ENCODE measurements at places on chromosomes 7 and 10.

- DNase-seq, result no peak
Observed at GRCh38 chr7:105055621-105056020, 41.6 kb downstream of the KMT2E start.

DNA sequence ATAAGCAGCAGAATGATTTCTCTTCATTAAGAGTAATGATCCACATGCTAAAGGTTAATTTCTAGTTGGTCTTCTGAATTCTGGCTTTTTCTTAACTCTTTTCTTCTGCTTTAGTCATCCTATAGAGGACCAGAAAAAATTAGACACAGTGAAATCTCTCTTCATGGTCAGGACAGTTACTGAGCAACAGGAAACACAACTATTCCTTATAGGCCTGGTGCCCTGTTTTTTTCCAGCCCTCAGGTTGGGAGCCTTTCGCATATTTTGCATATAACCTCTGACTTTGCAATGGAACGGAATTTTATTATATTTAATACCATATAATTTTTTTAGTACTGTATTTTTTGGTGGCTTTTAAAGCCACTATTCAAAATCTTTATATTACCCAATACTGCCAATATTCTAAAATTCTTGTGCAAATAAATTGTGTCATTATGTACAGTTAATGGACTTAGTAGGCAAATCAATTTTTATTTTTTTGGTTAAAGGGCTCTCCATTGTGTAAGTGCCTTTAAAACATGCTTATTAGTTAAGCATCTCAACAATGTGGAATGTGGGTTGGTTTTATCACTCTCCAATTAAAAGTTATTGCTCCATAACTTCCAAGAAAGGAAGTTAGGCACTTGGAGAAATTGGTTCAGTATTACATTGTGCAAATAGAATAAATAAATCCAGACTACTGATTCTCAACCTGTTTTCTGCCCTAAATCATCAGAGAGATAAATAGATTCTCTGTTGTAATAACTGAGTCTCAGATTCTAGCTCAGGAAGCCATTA lies 22.5 kb downstream of the ARL4A start:
- peak; percentile 91 for DNase-seq

DNA sequence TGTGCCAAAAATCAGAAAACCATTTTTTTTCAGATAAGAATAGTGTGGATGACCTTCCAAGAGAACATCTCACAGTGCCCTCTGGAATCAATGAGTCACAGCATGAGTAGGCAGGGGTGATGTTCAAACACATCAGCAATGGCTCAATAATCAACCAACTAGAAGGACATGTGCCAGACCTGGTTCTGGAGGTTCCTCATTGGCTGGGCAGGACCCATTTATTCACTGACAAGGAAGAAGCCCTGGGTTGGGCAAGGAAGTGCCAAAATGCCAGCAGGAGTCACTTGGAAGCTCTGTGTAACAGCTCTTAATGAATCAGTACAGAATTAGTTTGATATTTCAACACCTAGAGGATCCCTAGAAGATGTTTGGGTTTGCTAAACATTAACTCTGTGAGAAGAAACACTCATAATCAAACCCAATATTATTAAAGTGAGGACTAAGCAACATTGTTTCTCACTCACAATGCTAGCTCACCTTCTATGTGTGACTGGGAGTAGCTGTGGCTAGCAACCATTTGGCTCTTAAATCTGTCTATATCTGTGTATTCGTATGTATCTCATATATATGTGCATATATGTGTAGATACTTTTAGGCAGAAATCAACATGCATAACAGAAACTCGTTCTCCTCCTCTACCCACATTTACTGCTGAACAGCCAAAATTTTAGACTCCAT lies 72.3 kb upstream of the APBB1IP start:
- no peak for DNase-seq

DNA sequence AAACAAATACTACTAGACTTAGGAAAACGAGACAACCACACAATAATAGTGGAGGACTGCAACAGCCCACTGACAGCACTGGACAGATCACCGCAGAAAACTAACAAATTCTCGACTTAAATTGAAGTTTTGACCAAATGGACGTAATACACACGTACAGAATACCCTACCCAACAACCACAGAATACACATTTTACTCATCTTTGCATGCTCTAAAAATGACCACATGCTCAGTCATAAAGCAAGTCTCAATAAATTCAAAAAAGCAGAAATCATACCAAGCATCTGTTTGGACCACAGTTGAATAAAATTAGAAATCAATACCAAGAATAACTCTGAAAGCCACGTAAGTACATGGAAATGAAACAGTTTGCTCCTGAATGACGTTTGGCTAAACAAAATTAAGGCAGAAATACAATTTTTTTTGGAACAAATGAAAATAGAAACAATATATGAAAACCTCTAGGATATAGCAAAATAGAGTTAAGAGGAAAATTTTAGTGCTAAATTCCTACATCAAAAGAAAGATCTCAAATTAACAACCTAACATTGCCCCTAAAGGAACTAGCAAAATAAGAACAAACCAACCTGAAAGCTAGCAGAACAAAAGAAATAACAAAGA lies 30.6 kb downstream of the MAPK8 start:
- DNase-seq, result no peak

GRCh38 chr10:71128311-71128980 lies 83.9 kb upstream of the UNC5B start:
- no peak for DNase-seq

- peak; percentile 20 for DNase-seq
Observed at GRCh38 chr7:132536654-132537395, 39.4 kb downstream of the PLXNA4 start.

DNA sequence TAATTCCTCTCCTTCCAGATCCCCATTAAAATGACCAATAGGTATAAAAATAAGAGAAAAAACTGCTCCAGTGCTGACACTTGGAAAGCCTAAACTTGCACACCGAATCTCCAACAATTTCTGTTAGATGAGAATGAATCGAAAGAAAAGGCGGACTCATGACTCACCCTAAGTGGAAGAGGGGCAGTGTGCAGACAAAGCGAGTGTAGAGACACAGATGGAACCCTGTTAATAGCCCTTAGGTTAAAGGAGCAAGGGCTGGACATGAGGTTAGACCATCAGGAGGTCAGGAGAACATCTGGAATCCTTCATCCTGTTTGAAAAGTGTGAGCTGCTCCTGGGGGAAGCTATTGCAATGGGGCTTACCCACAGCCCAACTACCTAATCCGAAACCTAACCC lies 103.4 kb upstream of the GLI3 start:
- no peak for DNase-seq

GRCh38 chr10:83076443-83076842 lies 1062.9 kb upstream of the GHITM start:
- DNase-seq, result no peak

GRCh38 chr10:93437946-93438612 lies 44.1 kb downstream of the MYOF start:
- DNase-seq, result no peak

- peak; percentile 81 for DNase-seq
Observed at GRCh38 chr7:44637788-44638594, 31.6 kb downstream of the OGDH start.

DNA sequence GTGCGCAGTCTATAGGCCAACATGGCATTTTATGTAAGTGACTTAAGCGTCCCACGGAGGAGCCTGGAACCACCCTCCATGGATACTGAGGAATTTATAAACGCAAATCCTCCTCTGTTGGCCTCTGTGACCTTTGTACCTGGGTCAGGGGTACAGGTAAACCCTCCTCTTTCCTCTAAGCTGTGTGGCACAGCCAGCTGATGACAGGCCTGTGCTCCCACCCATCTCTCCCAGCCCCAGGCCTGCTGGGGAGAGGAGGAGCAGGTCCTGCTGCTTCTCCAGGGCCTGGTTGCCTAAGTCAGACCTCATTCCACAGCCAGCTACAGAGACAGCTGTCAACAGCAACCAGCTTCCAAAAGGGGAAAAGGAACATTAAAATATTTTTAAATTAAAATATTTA lies 5.0 kb downstream of the AVPI1 start:
- no peak for DNase-seq

DNA sequence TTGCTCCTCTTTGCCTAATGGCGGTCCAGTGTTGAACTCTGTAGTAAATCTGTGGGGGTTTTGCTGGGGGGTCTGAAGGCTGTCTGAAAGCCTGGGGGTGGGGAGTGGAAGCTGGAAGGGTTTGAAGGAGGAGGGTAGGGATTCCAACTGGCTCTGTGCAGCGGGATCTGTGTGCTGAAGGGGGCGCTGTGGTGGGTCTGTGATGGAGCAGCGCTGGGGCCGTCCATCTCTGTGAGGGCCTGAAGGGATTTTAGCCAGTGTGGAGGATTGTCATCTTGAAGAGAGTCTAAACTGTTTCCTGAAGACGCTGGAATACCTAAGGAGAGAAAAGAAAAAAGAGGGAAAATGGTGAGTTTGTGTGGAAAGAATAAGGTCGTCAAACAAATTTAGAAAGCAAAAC lies 129.2 kb downstream of the STRA8 start:
- DNase-seq, result no peak

GRCh38 chr10:42975558-42976340 lies 101.1 kb upstream of the RET start:
- no peak for DNase-seq
